CD4-positive, alpha-beta memory T cell (primary cell): ENCODE measurements at places on chromosomes 2 and 18.

- DNase-seq = no peak
Measured at GRCh38 chr2:121173112-121173511, 111.9 kb downstream of the TFCP2L1 start.

DNA sequence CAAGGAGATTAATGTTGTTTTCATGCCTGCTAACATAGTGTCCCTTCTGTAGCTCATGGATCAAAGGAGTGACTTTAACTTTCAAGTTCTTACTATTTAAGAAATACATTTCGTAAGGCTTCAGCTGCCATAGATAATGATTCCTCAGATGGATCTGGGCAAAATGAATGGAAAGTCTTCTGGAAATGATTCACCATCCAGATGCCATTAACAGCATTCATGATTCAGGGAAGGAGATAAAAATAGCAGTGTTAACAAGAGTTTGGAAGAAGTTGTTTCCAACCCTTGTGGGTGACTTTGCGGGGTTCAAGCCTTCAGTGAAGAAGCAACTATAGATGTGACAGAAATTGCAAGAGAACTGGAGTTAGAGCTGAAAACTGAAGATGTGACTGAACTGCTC, 17.0 kb downstream of the VRK2 start:
- DNase-seq = no peak

- DNase-seq = no peak
Measured at GRCh38 chr2:98902209-98903063, 33.6 kb downstream of the CRACDL start.

GRCh38 chr2:96874198-96874831, 4.4 kb upstream of the SEMA4C start:
- DNase-seq = no peak

- peak; percentile 68 for DNase-seq
Measured at GRCh38 chr2:207624185-207625013, 795 bp downstream of the METTL21A start.

DNA sequence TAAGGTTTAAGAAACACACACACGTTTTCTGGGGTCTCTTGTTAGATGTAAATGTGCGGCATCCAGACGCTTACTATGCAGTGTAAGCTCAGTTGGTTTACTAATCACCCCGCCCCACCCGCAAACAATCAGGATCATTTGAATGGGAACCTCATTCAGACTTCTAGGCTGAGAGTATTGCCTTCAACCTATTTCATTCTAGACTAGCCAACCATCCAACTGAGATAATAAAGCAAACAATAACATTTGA, 1.3 kb upstream of the FIGN start:
- DNase-seq = no peak

DNA sequence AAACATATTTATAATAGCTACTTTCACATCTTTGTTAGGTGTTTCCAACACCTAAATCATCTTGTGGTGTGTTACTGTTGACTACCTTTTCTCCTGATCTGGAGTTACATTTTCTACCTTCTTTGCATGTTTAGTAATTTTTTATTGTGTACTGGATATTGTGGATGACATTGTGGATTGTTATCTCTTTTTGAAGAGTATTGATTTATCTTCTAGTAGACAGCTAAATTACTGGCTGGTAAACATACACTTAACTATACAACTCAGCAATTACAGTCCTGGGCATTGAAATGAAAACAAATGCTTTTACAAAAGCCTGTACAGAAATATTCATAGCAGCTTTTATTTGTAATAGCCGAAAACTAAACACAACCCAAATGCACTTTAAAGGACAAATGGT, 150.8 kb downstream of the PTRHD1 start:
- DNase-seq = no peak

DNA sequence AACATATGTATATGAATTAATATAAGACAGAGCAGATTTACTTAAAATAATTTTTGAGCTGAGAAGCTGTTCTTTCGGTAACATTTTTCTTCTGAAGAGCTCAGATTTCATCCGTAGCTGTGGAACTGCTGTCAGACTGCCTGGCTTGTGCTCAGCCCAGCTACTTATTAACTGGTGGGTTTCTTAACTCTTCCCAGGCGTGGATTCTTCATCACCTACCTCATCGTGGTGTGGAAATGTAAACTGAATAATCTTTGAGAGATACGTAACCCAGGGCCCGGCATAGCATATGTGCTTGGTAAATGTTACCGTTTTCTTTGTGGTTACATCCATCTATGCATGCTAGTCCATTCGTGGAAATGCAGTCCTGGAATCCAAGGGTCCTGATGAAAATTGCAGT, 145.0 kb downstream of the MCFD2 start:
- no peak for DNase-seq

GRCh38 chr2:238426568-238427434, at the start of gene ASB1:
Gene ASB1, plus strand, starts transcription at chr2:238426927. Its CDS starts 144 bp downstream, at chr2:238427071.
- DNase-seq = peak; percentile 70

GRCh38 chr2:168322325-168323007, 75.1 kb upstream of the STK39 start:
- no peak for DNase-seq

DNA sequence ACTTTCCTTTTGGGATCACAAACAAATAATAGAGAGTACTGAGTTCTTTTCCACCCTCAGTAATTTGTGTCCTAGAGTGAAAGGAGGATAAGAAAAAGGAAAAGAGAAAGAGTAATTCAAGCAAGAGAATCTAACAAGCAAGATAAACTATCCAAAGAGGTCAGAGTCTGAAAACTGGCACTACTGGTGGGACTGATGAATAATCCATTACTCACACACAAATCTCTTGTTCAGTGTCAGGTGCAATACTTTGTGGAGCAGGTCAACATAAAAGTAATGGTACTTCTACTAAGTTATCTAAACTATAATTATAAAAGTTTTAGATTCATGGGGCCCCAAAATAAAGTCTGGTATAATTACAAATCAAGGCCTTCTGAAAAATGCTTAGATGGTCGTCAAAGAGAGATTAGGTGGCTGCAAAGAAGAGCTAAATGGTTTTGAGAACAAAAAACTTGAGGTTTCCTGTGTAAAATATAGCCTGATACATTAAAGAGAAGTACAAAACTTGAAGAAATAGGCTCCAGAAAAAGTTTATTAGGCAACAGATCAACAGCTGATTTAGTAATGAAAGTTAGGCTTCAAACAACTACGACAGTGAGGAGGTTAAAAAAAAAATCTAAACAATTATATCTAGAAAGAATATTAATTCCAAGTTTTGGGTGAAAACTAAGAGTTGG, 109.4 kb downstream of the BAZ2B start:
- DNase-seq = no peak

DNA sequence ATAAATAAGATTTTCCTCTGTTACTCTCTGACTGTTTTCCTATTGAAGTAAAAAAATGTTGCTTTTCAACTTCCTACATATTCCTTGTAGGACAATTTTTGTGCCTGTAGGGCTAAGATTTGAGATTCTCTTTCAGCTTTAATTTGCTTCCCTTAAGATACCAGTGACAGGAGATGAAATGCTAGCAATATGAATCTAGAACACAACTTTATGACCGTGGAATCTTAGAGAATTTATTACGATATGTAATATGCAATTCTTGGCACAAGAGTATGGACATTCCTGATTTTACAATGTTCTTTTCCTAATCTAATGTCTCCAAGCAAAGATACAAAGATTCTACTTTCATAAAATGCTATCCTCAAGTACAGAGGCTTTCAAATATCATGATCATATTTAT, 180.9 kb downstream of the KCNE4 start:
- DNase-seq = no peak
